AG04450 (cell line): ENCODE measurements at places on chromosomes 13 and 19.
A peak's percentile ranks its signal among the peaks of the same experiment; 100 is the strongest.

- DNase-seq, result no peak
These were observed 55.2 kb downstream of the VWA8 start for GRCh38 chr13:41905600-41906254.

DNA sequence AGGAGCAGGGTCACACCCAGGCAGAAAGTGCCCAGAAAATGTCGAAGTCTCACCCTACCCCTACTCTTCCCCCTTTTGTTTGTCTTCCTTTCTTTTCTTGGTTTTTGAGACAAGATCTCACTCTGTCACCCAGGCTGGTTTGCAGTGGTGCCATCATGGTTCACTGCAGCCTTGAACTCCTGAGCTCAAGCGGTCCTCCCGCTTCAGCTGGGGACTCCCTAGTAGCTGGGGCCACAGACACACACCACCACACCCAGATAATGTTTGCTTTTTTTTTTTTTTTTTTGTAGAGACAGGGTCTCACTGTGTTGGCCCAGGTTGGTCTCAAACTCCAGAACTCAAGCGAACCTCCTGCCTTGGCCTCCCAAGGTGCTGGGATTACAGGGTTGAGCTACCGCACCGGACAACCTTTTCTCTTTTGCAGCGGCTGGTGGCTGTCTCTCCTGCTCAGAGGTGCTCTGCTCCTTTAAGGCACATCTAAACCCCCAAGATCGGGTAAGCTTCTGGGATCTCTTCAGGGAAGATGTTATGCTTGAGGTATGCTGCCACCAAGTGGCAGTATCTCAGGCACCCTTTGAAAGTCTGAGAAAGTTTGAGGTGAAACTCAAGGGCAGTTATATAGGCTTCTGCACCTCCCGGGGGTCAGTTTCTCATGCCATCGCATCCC lies 22.4 kb upstream of the EBI3 start:
- DNase-seq, result no peak

DNA sequence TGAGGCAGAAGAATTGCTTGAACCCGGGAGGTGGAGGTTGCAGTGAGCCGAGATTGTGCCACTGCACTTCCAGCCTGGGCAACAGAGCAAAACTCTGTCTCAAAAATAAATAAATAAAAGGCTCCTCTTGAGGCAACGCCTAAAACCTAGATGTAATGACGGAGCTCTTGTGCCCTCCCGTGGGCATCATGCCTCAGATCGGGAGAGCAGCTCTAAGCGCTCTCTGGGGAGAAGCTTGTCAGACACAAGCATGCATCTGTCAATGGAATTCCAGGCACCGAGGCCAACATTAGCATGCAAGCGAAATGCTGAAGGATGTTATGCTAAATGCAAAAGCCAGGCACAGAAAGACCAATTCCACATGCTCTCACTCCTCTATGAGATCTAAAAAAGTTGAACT lies 45.6 kb upstream of the MRI1 start:
- DNase-seq, result peak; percentile 36

DNA sequence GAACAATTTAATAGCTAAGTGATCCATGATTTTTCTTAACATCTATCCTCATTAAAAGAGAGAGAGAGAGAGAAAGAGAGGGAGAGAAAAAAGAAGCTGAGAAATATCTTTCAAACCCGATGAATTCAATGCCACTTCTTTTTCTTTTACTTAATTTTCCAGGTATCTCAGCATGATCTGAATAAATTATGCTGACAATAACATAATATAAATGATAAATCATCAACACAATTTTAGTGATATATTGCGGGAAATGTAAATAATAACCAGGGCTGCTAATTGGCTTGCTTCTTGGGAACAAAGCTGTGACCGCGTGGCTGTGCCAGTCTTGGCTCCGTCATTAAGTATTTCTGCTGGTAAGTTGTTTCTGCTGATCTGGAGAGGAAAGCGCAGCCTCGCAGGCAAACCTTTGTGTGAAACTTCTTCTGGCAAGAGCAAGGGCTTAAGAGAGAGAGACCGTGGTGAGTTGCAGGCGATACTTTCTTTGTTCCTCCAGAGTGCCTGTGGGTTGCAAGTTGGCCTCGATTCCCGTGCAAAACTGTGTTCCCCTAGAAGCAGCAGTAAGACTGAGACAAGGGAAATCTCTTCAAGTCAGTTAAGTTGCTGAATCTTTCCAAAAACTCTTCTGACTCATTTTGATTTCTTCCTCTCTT lies 489.1 kb upstream of the TSHZ3 start:
- DNase-seq, result no peak

GRCh38 chr13:59950266-59950665 lies 213.5 kb downstream of the DIAPH3 start:
- DNase-seq, result no peak

- no peak for DNase-seq
These were observed 12.0 kb downstream of the FTL start for GRCh38 chr19:48977061-48977460.

GRCh38 chr19:35944556-35944955 lies 8.4 kb downstream of the LRFN3 start:
- no peak for DNase-seq

- no peak for DNase-seq
These were observed 1.1 kb downstream of the LNX2 start for GRCh38 chr13:27619093-27619727.

DNA sequence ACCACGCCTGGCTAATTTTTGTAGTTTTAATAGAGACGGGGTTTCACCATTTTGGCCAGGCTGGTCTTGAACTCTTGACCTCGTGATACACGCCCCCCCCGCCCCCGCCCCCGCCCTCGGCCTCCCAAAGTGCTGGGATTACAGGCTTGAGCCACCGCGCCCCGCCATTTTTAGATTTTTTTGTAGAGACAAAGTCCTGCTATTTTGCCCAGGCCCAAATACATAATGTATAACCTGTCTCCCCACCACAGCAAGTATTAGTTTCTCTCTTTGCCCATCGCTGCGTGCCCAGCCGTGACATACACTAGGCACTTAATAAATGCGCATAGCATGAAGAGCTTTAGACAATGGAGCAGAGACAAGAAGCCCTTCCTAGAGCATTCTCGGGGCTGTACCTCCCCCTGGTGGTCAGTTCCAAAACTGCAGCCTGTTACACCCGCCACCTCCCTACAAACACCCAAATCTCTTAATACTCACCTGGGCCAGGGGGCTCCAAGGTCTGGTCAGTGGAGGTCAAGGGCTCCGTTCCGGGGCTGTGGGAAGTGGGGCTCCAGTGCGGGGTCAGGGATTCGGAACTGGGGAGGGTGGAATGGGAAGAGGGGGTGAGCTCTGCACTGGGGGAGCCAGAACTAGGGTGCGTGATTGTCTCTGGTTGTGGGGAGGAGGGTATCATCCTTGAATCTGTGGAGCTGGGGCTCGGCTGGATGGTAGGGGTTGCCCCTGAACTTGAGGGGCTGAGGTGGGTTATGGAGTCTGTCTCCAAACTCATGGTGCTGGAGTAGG lies 22.5 kb downstream of the IQCN start:
- peak; percentile 20 for DNase-seq

DNA sequence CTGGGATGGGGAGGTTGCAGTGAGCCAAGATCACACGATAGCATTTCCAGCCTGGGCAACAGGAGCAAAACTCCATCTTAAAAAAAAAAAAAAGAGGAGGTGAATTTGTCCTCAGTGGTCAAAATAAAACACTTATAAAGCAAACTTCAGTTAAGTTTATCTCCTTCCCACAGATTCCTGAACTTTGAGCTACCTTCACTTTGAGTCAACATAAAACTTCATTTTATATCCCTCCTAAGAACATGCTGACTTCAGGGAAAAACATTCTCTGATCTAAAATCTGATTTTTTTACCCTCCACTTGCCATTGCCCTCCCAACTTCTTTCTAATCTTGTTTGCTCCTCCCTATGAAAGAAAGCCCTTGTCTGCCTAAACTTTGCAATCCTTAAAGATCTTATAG lies 59.0 kb downstream of the ZNF429 start:
- DNase-seq, result no peak

GRCh38 chr19:21084343-21084742 lies 2.3 kb downstream of the ZNF714 start:
- peak; percentile 6 for DNase-seq

DNA sequence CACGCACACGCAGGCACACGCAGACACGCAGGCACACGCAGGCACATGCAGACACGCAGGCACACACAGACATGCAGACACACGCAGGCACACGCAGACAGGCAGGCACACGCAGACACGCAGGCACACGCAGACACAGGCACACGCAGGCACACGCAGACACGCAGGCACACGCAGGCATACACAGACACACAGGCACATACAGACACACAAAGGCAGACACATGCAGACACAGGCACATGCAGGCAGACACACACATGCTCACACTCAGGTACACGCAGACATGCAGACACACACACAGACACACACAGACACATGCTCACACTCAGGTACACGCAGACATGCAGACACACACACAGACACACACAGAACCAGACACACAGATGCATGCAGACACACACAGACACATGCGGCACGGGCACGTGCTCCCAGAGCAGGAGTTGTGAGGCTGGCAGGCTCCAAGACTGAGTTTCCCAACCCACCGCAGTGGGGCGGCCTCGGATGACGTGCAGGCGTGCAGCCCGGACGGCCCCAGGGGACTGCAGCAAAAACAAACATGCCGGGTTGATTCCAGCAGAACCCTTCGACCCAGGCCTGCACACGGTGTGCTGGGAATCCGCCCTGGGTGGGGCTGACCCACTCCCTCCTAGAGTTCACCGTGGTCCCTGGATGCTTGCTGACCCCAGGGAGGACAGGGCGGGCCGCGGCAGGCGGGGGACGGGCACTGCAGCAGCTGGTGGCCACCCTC lies 100.0 kb downstream of the GADD45B start:
- peak; percentile 45 for DNase-seq

DNA sequence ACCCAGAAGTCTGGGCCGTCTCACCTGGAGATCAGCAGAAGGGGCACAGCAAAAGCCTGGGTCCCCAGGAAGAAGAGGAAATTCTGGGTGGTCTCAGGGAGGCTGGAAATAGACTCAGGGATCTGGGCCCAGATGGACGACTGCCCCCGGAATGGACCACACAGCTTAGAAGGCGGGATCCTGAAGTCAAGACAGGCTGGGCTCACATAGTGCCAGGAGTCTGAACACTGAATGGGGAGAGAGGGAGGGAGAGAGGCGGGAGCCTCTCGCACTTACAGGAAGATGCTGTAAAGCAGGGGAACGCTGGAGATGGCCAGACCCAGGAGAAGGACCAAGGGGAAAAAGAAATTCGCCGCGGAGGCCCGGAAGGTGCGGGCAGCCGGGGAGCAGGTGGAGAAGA lies 1.3 kb upstream of the LENG1 start:
- DNase-seq, result no peak

DNA sequence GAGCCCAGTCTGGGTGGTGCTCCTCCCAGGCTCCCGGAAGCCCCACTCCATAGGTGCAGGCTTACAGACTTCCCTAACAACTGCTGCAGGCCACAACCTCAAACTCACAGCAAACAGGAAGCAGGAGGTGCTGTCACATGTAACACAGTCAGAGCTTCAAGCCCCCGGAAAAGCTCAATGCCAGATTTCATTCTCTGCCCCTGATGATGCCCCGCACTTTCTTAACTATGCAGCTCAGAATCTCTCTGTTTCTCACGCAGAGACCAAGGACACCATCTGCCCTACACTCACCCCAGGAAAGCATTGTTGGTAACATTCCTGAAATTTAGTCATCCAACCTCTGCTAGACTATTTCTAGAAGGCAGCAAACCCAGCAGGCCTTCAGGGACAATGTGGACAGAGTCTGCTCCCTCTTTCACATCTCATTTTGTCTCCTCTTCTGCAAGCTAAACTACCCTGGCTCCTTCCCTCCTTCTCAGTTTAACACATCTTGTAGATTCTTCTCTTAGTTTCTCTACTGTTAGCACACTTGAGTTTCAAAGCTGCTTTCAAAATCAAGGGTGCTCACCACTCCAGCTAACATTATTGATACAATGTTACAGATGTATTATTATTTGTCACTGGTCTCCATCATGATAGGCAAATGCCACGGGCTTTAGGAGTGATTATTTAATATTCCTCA lies 162.5 kb downstream of the KCTD12 start:
- peak; percentile 54 for DNase-seq

DNA sequence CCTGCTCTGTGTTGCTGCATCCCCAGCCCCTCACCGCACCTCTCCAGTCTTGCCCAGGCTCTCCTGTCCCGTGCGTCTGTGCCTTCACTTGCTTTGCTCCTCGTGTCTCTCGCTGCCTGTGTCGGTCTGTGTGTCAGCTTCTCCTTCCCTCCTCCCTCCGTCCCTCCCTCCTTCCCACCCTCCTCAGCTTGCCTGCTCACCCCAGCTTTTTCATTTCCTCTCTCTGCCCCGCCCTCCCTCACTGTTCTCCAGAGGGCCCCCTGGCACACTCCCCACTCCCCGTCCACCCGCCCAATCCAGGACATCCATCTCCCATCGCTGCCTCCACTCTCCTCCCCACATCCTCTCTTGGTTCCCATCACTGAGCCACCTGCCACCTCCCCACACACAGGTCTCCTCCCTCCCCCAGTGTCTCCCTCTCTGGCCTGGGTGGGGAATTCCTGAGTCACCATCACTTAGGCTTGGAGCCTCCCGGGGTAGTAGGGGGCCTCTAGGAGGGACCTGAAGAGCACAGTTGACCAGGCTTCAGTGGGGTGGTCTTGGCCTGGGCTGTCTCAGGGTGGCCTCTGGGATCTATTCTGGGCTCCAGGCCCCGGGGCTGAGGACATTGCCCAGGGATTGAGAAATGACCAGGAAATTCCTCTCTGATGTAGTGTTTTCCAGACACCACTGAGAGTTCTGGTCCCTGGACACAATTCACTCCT lies at the start of gene PTGIR:
TSS of gene PTGIR (minus strand) at position 132 of the 704 bp plus-strand sequence. CDS start 864 bp downstream, outside the sequence.
- DNase-seq, result no peak

GRCh38 chr13:31227870-31228269 lies 28.1 kb downstream of the B3GLCT start:
- DNase-seq, result no peak

- DNase-seq, result no peak
These were observed 233.4 kb upstream of the SPRY2 start for GRCh38 chr13:80574113-80574850.

DNA sequence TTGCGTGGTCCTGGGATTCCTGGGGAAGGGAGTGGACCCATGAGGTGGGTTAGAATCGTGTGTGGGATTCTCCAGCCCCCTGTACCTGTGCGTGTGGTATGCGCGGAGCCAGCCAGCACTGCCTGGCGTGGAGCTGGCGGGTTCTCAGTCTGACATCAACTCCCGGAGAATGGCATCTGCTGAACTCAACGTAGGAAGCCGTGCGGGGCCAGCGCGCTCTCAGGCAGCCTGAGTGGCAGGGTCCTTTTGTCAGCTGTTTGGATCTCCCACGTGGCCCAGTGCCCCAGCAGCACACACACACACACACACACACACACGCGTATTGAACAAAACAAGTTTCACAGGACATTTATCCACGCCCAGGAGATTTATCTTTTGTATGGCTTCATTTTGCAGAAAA lies 28.1 kb downstream of the ATP4B start:
- DNase-seq, result no peak

DNA sequence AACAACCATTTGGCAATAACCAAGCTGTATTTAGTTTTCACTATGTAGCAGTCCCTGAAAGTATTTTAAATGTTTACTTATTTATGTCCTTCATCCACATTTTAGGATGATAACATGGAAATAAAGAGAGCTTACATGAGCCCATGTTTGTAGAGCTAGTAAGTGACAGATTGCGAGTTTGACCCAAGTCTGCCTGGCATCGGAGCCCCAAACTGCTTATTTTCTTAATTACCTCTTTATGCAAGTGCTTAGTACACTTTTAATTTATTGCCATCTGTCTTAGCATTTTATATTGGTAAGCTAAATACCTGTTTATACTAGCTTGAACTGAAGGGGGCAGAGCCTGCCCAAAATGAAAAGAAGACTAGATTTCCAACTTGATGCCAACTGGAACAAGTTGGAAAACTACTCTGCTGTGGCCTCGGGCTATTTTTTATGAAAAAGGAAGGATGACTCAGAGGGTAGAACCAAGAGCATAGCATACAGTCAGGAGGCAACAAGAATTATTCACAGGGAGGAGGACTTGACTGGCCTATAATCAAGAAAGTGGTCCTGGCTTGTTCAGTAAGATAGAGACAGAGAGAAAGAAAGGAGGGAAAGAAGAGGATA lies 150.2 kb downstream of the NDFIP2 start:
- DNase-seq, result no peak
